Hematopoietic multipotent progenitor cell treated with erythropoietin and hydrocortisone succinate and interleukin-3 and kit ligand, for 17 days (in vitro differentiated cells): ENCODE measurements at places on chromosomes 4 and X.

DNA sequence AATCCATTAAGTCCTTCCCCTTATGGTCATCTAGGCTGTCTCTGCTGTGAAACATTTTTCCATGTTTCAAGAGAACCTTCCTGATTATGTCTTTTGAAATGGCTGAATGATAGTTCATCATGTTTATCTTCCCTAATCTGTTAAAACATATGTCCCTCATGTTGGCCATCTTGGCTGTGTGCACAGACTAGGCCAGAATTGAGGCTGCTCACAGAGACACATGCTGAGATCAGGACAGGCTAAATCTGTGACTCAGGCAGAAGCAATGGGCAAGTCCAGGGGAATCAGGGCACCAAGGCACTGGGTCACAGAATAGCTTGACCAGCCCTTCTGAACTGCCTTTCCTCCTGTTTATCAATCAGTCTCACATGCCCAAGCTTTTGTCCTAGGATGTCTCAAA is 78.3 kb downstream of the FHDC1 start:
- DNase-seq, result no peak

- no peak for DNase-seq
These were observed 88.4 kb upstream of the SPIN4 start for GRCh38 chrX:63439580-63439979.

- DNase-seq, result no peak
These were observed 4.4 kb upstream of the INPP4B start for GRCh38 chr4:142850478-142850877.

DNA sequence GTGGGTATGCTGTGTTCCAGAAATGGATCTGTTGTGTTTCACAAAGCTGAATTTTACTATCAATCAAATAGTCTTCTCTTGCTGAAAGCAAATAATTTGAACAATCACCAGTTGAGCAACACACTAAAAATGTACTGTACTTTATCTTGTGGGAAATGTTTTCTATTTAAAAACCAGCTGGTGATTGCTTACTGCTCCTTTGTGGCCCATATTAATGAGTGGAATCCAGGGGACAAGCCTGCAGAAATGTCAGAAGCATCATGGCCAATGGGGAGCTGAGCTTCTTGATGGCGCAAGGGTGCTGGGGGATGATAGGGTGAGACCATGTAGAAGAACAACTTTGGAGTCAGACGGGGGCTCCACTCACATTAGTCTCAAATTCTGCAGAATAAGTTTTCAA is 346.2 kb downstream of the ARHGAP10 start:
- no peak for DNase-seq

GRCh38 chr4:1502501-1502886 is 96.3 kb upstream of the NKX1-1 start:
- DNase-seq, result no peak

GRCh38 chr4:121096629-121097028 is 24.3 kb upstream of the NDNF start:
- DNase-seq, result no peak

DNA sequence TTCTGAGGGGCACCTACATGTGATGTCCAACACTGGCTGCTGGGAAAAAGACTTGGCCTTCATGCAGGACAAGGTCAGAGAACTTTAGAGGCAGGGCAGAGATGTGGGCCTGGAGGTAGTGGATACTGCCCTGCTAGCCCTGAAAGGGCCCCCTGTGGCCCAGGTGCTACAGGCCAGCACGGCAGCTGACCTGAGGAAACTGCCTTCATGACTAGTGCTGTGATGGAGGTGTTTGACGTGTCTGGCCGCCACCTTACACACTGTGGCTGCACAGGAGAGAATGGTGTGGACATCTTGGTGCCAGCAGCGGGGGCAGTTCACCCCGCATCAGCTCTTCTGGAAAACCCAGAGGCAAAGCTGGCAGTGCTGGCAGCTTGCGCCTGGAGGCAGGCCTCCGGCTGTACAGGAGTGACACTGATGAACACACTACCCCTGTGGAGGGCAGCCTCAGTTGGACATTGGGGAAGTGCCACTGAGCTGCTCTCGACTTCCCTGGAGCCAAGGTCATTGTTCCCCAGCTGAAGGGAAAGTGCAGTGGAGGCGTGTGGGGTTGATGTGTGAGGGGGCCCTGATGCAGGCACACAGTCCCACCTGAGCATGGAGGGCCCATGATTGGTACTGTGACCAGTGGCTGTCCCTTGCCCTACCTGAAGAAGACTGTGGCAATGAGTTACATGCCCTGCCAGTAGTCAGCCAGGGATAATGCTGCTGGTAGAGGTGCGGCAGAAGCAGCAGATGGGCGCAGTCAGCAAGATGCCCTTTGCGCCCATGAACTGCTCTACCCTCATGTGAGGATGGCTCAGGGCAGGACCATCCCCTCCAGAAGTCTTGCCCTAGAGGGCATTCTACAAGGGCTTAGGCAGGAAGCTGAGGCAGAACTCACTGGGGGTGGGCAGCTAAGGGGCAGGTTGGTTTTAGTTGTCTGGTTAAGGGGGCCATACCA is 36.9 kb downstream of the COQ2 start:
- DNase-seq, result no peak

DNA sequence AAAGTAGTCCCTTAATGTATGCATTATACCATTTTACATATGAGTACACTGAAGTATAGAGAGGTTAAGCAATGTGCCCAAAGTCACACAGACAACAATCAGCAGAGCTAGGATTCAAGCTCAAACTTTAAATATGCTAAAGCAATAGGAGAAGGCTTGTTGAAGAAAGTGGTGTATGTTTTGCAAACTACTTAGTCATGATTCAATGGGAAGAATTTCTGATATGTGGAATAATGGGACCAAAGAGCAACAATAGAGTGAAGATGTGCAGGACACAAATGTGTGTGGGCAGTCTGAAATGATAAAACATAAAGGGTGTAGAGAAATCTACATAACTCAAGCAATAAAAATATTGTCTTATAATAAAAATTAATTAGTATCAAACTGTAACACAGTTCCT is 109.0 kb upstream of the ARSJ start:
- no peak for DNase-seq

DNA sequence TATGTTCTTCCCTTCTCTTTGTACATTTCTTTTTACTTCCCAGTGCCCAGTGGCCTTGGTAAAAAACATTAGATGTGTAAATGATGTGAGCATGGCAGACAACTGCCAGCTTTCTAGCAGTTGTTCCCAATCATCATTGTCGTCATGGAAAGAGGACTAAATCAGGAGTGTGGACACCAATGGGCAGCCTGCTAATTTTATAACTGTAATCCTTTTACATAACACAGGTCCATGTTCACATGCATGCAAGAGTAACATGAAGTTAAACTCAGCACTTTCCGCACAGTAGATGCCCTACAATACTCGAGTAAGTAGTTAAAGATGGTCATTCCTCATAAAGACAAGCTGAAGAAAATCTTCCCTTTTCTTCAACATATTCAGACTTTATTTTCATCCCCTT is 23.4 kb upstream of the G3BP2 start:
- DNase-seq, result no peak

- no peak for DNase-seq
These were observed 117.9 kb downstream of the SH3RF1 start for GRCh38 chr4:169152899-169153298.

- no peak for DNase-seq
These were observed 17.6 kb upstream of the LCORL start for GRCh38 chr4:18039113-18039512.

GRCh38 chrX:119541188-119541587 is 24.0 kb downstream of the STEEP1 start:
- no peak for DNase-seq

DNA sequence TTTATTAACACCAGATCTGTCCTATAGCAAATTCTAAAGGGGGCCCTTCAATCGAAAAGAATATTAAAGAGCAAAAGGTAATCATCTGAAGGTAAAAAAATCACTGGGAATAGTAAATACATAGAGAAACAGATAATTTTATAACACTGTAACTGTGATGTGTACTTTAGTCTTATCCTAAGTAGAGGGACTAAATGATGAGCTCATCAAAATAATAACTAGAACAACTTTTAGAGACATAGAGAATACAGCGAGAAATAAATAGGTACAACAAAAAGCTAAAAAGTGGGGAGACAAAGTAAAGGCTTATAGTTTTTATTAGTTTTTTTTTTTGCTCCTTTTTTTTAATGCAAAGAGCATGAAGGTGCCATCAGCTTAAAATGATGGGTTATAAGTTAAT is 17.3 kb upstream of the CT83 start:
- DNase-seq, result no peak

DNA sequence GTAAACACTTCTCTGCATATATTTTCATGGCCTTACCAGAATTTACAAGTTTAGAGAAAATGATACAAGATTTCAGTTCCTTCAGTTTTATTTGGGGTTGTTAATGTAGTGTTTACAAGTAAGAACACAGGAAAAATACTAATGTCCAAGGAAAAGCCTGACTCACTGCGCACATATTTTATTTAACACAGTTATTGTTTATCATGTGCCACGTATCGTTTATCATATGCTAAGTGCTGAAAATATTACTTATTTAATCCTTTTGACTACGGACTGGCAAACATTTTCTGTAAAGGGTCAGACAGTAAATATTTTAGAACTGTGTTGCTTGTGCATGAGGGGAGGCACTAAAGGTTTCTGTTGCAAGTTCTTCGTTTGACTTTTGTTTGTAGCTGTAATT is 794 bp downstream of the HSD17B13 start:
- no peak for DNase-seq

DNA sequence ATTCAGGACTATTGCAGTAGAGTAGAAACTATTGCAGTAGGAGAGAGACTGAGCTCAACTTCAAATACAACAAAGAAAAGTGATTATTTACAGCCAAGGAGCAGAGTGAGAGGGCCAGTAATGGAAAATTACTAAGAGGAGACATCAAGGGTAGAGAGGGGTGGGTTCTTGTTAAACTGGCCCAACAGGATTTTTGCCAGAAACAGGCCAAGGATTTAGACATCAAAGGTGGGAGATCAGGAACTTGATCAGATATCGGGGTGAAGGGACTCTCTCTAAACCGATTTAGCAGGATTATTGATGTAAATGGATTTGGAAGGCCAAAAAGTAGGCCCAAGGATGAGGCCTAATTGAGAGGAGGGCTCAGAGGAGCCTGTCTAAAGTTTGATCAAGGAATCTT is 64.8 kb downstream of the IRS4 start:
- no peak for DNase-seq

DNA sequence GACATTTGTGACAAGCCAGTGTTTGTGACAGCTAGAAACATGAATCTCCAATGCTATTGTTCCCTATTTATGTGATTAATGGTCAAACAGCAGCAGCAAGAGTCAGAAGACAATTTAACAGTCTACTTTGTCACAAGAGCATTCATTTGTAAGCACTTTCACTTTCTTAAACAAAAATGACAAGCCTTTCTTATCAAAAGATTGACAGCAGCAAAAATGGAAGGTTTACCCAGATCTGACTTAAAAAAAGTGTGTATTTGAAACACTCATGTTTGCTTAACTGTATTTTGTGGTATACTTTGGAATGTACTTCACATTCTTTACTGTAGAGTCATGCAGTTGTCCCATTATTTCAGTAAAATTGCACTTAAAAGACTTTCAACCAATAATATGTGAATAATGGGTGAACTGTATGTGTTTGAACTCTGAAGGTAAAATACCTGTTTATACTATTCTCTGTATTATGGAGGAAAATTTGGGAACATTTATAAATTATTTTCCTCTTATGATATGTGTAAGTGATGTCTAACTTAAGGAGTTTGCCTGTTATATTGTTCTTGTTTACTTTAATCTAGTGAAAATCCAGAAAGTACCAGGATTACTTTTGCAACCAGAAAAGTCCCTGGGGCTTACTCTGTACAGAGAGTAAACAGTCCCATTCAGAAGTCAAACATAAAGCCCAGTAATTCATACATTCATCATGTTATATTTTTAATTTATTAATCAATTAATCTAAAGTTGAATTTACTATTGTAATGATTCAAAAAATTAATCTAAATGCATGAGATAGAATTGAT is 314.9 kb upstream of the TRAM1L1 start:
- no peak for DNase-seq

GRCh38 chrX:9355739-9356138 is 109.1 kb upstream of the TBL1X start:
- no peak for DNase-seq

DNA sequence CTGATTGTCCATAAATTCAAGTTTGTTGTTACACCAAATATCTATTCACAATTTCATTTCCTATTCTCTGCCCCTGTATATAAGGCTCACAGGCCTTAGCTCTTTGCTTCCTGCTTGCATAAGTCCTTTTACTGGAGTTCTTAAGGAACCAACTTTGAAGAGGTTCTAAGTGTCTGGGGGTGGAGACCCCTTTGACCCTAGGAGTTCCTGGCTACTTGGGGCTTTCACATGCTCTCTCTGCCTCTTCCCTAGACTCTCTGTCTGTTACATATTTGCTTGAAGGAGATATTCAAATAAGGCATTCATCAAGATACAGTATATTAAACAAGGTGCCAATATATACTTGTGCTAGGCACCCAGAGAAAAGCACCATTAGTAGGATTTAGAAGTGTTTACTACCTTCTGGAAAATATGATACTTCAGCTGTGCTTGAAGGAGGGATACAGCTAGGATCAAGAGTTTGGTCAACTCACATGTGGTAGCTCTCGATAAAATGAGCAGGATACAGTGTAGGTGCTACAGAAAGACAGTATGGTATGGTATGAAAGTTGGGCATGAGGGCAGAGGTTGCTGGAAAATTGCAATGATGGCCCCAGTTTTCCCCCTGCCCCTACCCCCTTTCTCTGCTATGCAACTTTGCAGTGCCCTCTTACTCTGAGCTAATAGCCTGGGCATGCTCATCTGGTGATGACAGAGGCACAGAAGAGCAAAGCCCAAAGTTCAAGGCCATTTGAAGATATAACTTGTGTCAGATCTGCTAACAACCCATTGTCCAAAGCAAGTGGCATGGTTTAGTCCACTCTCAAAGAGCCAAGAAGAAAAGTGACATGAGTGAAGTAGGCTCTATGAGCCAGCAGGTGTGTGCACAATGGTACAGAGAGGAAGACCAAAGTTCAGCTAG is 107.6 kb upstream of the CPEB2 start:
- DNase-seq, result no peak

DNA sequence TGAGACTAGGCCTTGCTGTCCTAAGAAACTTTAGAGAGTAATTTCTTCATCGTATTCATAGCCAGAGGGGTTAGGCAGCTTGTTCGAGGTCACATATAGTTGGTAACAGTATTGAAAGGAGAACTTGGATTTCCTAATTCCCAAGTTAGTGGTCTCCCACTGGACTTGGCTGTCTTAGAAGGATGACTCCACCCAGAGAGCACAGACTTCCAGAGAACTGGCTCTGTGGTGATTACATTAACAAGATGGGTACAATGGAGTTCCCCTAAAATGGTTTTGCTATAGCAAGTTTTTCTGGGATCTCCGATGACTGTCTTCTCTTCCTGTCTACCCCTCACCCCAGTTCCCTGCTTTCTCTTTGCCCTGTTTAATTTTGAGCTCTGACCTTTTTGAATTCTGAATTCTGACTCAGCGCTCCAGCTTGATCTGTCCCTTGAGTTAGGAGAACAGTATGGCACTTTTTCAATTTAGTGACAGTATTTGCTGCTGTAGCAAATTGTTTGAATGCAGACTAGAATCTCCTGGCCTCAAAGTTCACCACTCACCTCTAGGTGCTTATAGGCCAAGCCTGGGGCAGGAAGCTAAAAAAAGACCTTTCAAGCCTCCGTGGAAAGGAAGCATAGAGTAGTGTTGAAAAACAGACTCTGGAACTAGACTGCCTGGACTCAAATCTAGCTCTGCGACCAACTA is 6.9 kb downstream of the MSN start:
- no peak for DNase-seq
